M059J (cell line): ENCODE measurements at places on chromosomes 1 and 21. TPM values are rescaled to one million over a fixed set of nuclear protein-coding genes. Genes with fewer than 3 reads are reported as not detected.

Gene SH2D1B
- total RNA-seq, result 0.05 and 0.71 TPM in 2 replicates

Gene GUCA2B
- not detected in 2 replicates for total RNA-seq

Gene SMYD3
- total RNA-seq, result 35.5 and 38.6 TPM in 2 replicates

Gene GBP4
- total RNA-seq, result 13.5 and 22.2 TPM in 2 replicates

Gene LPAR3
- 2.6 and 3.6 TPM in 2 replicates for total RNA-seq

Gene OTUD7B
- 8.2 and 17.1 TPM in 2 replicates for total RNA-seq

Gene RBM11
- total RNA-seq, result 0.20 TPM in 1 of 2 replicates, not detected in the other

Gene FCAMR
- total RNA-seq, result not detected in 2 replicates

Gene TEX38
- total RNA-seq, result not detected in 2 replicates

Gene MUL1
- 38.3 and 48.8 TPM in 2 replicates for total RNA-seq

Gene SPRR3
- total RNA-seq, result not detected in 2 replicates

Gene ANKRD35
- 0.12 and 0.25 TPM in 2 replicates for total RNA-seq

Gene TRIM46
- 1.1 and 3.1 TPM in 2 replicates for total RNA-seq

Gene RNF186
- not detected in 2 replicates for total RNA-seq

Gene S1PR1
- total RNA-seq, result 6.8 and 6.9 TPM in 2 replicates

Gene COL11A1
- 0.71 and 1.6 TPM in 2 replicates for total RNA-seq

Gene NR5A2
- total RNA-seq, result 0.10 and 0.47 TPM in 2 replicates

Gene PPIH
- total RNA-seq, result 88.9 and 99.8 TPM in 2 replicates

Gene OR2T35
- not detected in 2 replicates for total RNA-seq

Gene TP73
- total RNA-seq, result 0.42 and 0.91 TPM in 2 replicates

Gene NBPF20
- total RNA-seq, result 1.1 and 3.3 TPM in 2 replicates

Gene LRRN2
- 0.02 TPM in 1 of 2 replicates, not detected in the other for total RNA-seq

Gene CYP4Z1
- total RNA-seq, result not detected in 2 replicates

Gene FAM229A
- total RNA-seq, result 0.42 and 1.2 TPM in 2 replicates

Gene SLAMF9
- not detected in 2 replicates for total RNA-seq

Gene GSTM5
- total RNA-seq, result not detected in 2 replicates

Gene OR13G1
- total RNA-seq, result not detected in 2 replicates

Gene ZNF496
- total RNA-seq, result 26.4 and 28.0 TPM in 2 replicates

Gene B3GALT5
- 1.3 and 1.8 TPM in 2 replicates for total RNA-seq

Gene RNU1-2
- not detected in 2 replicates for total RNA-seq
